Endothelial cell of umbilical vein (primary cell): ENCODE measurements at places on chromosomes 11 and 22. TPM values are rescaled to one million over a fixed set of nuclear protein-coding genes. Genes with fewer than 3 reads are reported as not detected.

- DNase-seq = no peak
Measured at GRCh38 chr11:15901054-15901453, 455.3 kb downstream of the SOX6 start.

FGF4 gene
- total RNA-seq = not detected in 2 replicates

DNA sequence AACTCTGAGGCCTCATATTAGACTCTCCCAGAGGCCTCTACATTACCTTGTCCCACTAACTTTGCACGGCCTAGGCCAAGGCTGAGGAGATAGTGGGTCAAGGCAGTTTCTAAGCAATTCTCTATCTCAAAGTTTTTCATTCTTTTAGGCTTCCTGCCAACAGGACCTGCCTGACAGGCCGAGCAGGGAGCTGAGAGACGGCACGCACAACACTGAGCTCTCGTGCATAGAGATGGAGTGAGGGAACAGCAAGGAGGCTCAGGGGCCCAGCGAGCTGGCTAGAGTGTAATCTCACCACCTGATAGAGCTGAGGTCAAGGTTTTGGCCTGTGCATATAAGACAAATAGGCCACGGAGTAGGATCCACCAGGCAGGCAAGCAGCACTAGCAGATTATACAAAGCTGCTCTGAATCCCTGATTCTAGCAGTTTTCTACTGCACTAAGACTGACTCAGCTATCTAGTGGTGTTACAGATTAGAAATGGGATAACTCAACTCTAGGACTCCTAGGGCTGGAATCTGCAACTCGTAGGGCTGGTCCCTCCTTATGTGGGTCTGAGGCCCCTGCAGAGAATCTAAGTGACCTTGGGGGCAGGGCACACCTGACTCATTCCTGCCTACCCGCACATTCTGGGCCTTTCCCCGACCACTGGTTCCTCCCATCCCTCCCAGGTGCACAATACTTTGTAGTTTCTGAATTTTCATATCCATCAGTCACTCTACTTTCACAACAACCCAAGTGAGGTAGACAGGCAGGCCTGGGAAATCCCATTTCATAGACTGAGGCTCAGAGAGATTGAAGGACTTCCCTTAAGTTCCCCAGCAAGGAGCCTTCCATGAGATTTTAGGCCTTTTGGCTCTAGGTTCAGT is 1.7 kb downstream of the CYB5R2 start:
- DNase-seq = no peak

DNA sequence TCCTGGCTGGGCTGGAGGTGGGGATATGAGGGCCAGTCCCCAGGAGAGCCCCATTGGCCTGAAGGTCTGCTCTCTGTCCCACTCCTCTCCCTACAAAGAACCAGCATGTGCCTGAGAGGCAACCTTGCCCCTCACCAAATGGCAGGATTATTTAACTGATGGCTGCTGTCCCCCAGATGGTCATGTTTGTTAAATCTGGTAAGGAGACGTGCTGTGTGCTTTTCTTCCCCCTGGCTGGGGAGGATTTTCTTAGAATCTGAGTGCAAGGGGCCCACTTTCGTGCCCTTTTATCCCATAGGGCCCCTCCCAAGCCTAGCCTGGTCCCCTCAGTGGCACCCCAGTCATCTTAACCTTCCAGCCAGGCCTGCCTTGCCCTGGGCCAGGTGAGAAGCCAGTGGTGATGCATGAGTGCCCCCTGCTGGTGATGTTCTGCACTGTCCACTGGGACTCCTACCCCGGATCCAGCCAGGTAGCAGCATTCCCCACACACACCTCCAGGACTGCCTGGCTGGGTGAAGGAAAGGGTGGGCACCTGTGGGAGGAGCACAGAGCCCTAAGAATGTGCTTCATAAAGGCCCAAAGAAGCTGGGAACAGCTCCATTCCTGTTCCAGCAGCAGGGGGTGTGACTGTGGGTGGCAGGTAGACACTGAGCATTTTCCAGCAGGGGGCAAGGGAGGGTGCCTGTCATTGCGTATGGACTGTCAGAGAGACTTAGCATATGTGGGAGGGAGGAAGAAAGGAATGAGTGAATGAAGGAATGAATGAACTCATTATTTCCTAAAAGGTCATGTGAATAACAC is 28.9 kb downstream of the MFNG start:
- DNase-seq = peak; percentile 60

ASCL2 gene
- not detected in 2 replicates for total RNA-seq

DNA sequence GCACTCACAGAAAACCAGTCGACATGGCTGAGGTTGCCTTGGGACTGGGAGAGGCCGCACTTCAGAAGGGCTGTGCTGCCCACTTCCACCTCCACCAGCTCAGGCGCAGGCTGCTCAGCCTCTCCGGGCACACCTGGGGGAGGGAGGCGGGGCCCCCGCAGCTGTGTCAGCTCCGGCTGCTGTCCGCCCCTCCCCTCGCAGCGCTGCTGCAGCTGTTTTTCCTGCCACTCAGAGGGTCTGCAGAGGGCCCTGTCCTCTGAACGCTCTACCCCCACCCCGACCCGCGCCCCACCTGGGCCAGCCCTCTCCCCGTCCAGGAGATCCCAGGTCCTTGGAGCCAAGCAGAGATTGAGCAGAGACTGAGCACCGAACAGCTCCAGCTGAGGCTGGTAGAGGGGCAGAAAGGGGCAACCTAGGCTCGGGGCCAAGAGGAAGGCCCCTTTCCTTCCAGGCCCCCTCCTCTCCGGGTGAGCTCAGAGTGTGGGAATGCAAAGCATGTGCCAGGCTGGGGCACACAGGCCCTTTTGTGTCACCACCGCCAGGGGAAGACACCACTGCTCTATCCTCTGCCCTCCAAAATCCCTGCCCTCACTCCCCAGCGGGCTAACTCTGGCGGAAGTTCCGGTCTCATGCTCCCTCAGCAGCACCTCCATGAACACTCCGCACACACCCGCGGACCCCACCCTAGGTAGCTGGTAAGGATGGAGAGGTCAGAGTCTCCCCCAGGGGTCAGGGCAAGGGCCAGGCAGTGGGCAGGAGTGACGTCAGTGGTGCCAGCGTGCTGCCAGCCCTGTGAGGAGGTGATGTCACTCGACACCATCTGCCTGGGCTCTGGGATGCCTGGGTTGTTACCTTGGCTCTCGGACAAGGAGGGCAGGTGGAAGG is 1.6 kb downstream of the MCAM start:
- peak; percentile 49 for DNase-seq

DNA sequence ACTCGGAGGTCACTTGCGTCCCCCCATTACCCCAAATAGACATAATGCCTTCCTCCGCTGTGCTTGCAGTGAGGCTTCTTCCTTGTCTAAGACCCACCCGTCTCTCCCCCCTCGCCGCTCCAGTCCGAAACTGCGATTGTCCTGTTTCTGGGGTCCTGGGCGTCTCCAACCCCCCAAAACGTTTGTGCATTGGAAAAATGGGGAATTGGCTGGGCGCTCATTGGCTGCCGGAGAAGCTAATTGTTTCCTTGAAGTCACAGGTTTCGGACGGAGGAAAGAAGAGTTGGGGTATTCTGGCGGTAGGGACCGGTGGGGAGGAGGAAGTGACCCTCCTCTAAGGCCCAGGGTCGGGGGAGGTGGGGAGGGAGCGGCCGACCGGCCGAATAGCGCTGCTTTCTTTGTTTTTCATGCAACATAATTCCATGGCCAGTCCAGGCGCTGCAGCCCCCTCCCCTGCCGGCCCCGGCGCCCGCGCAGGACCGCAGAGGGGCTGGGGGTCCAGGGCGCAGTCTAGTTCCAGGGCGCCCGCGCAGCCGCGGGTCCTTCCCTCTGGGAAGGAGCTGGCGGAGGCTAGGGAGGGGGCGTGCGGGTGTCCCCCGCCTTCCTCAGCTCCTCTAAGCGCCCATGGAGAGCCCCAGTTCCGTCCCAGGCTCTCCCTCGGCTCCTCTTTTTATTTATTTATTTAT is 12.7 kb upstream of the CPT1A start:
- DNase-seq = no peak

CHRM1 gene
- not detected in 2 replicates for total RNA-seq

LYVE1 gene
- total RNA-seq = 1.5 and 7.6 TPM in 2 replicates

GRCh38 chr11:66728038-66728692 is 851 bp downstream of the SPTBN2 start:
- no peak for DNase-seq

VPREB1 gene
- not detected in 2 replicates for total RNA-seq

DNA sequence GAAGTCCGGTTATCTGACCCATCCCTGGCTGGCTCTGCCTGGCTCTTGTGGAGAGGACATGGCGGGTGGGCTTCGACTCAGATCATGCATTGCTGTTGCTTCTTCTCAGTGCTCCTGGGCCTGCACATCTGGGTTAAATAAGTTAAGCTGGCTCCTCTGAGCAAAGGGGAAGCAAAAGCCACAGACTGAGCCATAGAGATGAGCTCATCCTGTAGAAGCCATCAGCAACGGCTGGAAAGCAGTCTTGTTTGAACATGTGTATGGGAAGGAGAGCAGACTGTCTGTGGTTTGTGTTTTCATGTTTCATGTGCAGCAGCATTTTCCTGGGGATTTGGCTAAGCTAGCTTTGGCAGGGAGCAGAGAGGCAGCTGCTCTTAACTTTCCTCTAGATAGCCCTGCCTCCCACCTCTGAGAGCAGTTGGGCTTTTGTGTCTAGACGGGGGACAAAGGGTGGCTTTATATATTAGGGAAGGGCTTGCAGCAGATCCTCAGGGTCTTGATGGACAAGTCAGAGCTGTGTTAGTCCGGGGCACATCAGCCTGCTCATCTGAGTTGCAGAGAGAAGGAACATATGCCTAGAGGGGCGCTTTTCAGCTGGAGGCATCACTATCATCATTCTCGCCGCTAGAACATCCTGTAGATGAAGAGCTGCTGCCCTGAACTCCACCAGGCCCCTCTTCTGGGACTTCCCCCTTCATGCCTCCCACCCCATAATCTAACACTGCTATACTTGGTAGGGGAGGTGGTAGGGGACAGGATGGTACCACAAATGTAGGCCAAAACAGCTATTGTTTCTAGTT is 14.9 kb downstream of the DCPS start:
- DNase-seq = no peak

DNA sequence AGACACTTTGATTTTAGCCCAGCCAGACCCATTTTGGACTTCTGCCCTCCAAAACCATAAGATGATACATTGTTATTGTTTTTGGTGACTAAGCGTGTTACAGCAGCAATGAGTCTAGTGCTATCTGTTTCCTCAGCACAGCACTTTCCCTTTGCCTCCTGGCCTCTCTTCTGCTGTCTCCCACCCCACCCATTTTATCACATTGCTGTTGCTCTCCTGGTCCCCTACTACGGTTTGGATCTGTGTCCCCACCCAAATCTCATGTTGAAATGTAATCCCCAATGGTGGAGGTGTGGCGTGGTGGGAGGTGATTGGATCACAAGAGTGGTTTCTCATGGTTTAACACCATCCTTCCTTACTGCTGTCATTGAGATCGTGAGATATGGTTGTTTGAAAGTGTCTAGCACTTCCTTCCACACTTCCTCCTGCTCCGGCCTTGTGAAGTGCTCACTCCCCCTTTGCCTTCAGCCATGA is 59.8 kb upstream of the CD82 start:
- DNase-seq = no peak

TBC1D10A gene
- total RNA-seq = 10.0 and 11.3 TPM in 2 replicates

- DNase-seq = no peak
Measured at GRCh38 chr11:36061471-36061870, 117.6 kb downstream of the LDLRAD3 start.

GRCh38 chr11:33891714-33892327 is at the start of gene LMO2:
Gene LMO2, minus strand, starts transcription at chr11:33892076. Its CDS starts 22,360 bp downstream, at chr11:33869716.
- no peak for DNase-seq

XBP1 gene
- total RNA-seq = 90.4 and 103 TPM in 2 replicates

GRCh38 chr11:43920598-43921419 is 21.6 kb upstream of the C11orf96 start:
- DNase-seq = peak; percentile 96

GRCh38 chr22:49023879-49024774 is 803.5 kb downstream of the BRD1 start:
- no peak for DNase-seq

DNA sequence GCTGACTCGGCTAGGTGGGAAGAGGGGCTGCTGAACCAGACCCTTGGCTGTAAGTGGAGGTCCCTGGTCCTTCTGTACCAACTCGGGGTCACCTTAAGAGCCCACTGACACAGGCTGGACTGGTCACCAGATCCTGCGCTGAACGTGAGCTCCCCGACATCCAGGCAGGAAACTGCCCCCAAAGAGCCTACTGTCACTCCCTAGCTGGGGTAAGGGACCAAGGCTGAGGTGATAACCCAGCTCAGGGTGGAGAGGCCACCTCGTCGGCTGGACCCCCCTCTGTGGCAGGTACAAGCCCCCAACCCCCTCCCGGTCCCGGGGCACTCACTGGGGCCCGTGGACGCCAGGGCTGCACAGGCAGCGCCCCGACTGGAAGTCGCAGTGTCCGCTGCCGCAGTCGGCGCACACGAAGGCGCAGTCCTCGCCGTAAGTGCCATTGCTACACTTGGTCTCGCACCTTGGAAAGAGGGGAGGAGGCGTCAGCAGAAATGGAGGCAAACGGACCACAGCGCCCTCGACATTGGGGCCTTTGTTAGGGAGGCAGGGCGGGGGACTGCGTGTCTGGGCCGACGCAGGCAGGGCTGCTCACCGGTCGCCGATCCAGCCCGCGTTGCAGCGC is 7.4 kb downstream of the SCARF2 start:
- no peak for DNase-seq

- no peak for DNase-seq
Measured at GRCh38 chr11:13310443-13310842, 32.9 kb downstream of the BMAL1 start.

DNA sequence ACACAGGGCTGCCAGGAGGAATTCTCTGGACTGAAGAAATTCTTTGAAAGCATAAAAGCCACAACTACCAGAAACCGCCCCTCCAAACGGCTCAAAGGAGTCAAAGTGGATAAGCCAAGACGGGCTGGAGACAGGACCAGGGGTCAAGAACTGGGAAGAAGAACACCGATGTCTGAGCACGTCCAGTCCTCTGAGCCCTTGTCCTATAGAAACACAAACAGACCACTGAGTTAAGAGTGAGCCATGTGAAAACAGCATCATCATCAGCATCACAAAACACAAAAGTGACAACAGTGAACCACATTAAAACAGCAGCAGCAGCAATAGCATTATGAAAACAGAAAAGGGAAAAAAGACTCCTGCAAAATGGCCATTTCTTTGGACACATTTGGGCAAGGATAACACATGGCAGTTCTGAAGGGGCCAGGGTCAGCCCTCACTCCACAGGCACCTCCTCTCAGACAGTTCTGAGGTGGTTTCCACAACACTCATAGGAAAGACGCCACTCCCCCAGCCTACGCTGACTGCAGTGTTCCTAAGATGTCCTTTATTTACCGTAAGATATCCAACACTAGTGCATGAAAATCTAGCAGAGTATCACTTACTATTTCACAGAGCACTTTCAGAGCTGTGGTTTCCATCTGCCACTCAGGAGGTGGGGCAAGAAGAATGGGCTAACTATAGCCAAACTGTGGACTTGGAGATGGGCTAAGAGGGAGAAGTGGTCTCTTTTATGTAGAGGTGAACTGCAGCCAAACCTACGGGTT is 28.6 kb upstream of the YPEL1 start:
- no peak for DNase-seq
